ENCODE measurements at places on chromosomes 11 and 22.

- peak; percentile 16 for DNase-seq
These were observed 661 bp upstream of the OLFML1 start for GRCh38 chr11:7484645-7485044.

GRCh38 chr11:126416542-126417090 lies 61.1 kb downstream of the ST3GAL4 start:
- DNase-seq, result no peak

GRCh38 chr11:10857459-10857708 lies 469 bp downstream of the ZBED5 start:
- no peak for DNase-seq

DNA sequence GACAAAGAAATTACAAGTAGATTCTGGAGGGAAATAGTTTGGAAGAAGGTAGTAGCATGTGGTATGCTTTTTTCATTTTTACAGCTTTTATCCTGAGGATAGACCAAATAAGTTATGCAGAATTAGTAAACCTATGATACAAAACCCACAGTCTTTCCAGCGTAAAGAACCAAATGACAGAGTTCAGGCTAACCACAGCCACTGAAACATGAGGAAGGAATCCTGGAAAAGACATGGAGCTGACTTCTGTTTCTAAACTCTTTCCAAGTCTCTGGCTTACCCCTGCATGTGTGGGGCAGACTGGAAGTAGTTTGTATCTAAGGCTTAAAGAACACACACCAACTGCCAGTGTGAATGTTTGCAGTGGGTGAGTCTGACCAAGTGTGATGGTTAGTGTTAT lies 258.4 kb upstream of the TENM4 start:
- no peak for DNase-seq

GRCh38 chr22:44312766-44313165 lies at the start of gene SHISAL1:
SHISAL1 (minus strand) TSS chr22:44312951; CDS start chr22:44300945, 12,006 bp downstream.
- no peak for DNase-seq

- no peak for DNase-seq
These were observed 15.4 kb upstream of the TUBA8 start for GRCh38 chr22:18095101-18095805.

DNA sequence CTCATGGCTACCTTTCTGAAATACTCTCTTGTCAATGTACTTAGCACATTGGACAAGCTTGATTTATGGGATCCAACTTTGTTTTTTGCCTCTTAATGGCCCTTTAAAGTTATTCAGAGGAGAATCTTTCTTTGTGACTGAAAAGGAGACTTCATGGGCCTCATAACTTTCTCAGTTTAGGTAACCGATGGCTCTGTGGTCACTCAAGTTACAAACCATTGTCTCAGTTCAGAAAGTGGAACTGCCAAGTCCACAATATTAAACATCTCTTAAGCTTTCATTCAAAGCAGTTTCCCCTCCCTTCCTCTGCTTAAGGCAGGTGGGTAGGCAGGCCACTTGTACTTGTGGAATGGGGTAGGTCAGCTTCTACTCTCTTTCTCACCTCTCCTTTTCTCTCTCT lies 12.3 kb upstream of the ARL14EP start:
- DNase-seq, result no peak

Data from retinal pigment epithelial cell (primary cell).